ENCODE measurements at places on chromosomes 4 and X.

DNA sequence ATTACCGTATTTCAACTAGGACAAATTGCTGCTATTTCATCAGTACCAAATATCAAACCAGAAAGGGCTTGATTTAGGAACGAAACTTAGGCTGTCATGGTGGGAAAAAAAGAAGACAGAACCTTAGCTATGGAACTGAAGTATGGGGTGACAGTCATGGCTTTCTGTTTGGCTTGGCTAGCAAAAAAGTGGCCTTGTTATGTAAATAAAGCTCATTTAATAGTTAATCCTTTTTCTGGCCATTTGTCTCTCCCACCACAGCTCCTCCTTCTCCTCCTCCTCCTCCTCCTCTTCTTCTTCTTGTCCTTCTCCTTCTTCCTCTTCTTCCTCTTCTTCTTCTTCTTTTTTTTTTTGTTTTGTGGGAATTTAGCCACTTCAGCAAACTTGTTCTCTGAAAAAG lies 434.7 kb upstream of the NDST4 start:
- no peak for DNase-seq

DNA sequence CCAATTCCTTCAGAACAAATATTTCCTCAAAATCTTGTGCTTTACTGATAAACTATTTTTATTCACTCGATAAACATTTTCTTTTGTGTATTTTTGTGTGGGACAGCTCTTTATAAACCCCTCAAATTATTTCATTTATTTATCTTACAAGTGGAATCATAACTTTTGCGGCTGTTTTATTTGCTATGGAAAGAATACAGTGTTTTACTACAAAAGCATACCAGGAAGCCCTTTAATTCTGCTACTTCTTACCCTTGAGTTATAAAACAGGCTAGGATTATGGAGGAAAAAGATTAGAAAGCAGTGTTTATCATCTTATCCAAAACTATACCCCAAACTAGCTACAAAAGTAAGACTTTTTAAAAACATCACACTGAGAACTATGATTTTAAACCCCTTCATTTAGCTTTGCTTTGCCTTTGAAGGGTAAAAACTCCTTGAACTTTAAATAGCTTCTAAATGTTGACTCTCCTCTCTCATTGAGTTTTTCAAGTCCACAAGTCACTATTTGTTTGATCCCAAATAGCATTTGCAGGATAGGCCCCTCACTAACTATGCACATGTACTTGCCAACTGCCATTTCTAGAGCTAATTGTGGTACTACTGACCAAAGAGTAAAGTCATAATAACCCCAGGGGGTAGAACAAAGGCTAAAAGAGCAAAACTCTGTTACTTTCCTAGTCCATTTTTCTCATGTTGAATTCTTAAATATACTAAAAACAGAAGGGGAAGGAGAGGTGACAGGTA lies 45.8 kb upstream of the SGMS2 start:
- no peak for DNase-seq

DNA sequence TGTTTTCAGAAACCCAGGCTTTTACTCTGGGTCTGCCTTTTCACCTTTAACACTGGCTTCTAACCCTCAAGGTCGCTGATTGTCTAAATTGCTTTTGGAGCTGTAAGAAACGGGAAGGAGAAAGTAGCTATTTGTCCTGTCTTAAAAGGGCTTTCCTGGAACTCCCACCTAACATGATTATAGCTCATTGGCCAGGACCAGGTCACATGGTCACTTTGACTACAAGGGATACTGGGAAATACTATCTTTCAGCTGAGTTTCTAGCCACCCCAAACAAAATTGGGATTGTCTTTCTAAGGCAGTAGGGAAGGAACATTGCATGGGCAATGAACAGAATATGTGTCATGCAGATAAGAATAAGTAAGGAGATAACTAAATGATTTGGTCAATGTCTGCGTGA lies 106.7 kb upstream of the ARHGAP24 start:
- no peak for DNase-seq

- no peak for DNase-seq
These were observed 42.6 kb downstream of the SHROOM4 start for GRCh38 chrX:50771382-50771781.

DNA sequence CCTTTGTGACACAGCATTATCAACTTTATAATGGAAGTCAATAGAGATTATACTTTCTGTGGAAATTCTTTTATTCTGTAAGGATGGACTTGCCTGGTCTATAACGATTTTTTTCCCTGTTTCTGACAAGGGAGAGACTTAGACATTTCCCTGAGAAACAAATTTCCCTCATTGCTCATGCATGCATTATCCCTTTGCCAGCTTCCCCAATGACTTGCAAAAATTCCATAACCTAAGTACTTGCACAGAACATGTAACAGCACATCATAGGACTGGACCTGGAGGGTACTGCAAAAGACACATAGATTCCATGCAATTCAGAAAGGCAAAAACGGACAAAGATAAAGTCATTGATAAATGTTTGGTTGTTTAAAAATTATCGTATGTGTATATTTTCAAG lies 166.7 kb downstream of the FHIP1A start:
- no peak for DNase-seq

GRCh38 chr4:102624505-102624904 lies 123.3 kb downstream of the NFKB1 start:
- no peak for DNase-seq

- no peak for DNase-seq
These were observed 760 bp downstream of the TRMT2B start for GRCh38 chrX:101051153-101051548.

- DNase-seq, result no peak
These were observed 97.7 kb downstream of the ARHGAP10 start for GRCh38 chr4:147829401-147830101.

- DNase-seq, result no peak
These were observed 426.7 kb downstream of the RPA4 start for GRCh38 chrX:97310373-97310772.

DNA sequence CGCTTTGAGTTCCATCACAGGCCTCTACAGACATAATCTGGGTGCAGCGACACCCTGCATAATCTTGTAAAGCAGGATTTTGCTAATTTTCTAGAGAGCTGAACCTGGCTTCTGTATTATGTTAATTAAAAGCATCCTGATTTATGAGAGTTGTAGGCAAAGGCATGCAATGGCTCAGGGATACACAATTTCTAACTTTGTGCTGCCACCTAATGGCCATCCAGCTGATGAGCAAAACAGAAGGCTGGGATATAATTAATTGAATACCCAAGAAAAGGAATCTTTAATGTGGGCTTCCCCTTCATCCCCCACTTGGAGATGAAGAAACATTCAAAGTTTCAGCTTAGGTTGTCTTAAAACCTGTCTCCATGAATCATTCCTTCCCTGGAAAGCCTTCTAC lies 78.1 kb downstream of the BMP15 start:
- DNase-seq, result no peak

DNA sequence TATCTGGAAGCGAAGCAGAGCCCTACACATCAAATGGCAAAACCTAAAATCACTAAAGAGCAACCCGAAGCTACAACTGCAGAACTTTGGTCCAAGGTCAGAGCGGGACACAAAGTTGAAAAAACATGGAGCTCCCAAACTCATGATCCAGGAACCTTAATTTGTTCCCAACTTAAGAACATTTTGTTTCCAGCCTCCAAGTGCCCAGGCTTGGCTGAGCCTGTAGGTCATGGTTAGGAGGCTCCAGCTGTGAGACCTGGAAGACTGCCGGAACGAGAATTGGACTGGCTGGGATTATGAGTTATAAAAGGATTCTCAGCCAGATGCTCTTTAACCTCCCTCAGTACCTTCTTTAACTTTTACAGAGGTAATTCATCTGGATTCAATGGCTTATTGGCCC lies 349.1 kb upstream of the DDX53 start:
- DNase-seq, result no peak

DNA sequence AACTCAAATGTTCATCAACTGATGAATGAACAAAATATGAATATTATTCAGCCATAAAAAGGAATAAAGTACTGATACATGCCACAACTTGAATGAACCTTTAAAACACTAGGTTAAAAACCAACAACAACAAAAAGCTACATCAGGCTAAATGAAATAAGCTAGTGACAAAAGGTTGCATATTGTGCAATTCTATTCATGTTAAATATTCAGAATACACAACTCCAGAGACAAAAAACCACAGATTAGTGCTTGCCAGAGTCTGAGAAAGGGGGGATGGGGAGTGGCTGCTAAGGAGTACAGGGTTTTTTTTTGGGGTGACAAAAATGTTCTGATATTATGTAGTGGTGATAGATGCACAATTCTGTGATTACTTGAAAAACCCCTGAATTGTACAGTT lies 58.5 kb downstream of the HAUS3 start:
- no peak for DNase-seq

DNA sequence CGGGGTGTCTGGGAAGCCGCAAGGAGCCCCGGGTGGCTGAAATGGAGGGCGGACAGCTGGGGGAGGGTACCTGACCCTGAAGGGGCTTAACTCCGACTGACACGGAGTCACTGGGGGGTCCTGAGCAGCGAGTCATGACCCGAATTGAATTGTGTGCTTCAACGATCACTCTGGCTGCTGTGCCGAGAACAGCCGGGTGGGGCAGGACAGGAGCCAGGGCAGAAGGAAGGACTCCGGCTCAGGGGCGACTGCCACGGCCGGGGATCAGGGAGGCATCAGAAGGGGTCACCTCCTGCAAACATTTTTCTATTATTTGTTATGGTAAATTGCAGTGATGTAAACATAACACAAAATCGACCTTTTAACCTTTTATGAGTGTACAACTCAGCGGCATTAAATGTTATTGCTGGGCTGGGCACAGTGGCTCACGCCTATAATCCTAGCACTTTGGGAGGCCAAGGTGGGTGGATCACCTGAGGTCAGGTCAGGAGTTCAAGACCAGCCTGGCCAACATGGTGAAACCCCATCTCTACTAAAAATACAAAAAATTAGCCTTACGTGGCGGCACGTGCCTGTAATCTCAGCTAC lies 21.6 kb downstream of the ZFYVE28 start:
- DNase-seq, result no peak

- no peak for DNase-seq
These were observed 51.4 kb downstream of the NDST3 start for GRCh38 chr4:118085700-118086099.

DNA sequence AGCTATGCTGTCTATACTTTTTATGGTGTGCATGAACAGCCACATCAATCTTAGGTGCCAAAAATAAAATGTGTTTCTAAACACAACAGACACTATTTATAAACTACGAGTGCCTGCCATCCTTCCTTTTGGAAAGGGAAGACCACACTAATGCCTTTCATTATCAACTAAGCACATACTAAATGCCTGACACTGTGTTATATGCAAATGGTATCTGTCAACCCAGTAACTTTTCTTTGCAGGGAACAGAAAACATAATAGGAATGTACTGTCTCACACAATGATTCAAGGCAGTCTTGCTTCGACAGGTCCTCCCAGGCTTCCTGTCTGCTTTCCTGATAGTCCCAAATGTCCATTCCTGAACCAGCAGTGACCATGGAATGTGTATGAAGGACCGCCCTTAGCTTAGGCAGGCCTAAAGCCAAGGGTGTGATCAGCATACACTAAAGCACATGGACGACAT lies 43.8 kb downstream of the ADGRA3 start:
- no peak for DNase-seq

DNA sequence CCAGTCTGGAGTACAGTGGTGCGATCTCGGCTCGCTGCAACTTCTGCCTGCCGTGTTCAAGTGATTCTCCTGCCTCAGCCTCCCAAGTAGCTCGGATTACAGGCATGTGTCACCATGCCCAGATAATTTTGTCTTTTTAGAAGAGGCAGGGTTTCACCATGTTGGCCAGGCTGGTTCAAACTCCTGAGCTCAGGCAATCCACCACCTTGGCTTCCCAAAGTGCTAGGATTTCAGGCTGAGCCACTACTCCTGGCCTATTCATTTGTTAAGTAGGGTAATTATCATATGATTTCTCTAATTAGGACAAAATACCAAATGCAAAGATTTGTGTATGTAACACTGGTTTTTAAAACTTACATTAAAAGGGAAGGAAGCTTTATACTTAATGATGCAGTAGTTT lies 137.8 kb downstream of the GPM6A start:
- no peak for DNase-seq

- no peak for DNase-seq
These were observed 956 bp downstream of the SORCS2 start for GRCh38 chr4:7193030-7193958.

DNA sequence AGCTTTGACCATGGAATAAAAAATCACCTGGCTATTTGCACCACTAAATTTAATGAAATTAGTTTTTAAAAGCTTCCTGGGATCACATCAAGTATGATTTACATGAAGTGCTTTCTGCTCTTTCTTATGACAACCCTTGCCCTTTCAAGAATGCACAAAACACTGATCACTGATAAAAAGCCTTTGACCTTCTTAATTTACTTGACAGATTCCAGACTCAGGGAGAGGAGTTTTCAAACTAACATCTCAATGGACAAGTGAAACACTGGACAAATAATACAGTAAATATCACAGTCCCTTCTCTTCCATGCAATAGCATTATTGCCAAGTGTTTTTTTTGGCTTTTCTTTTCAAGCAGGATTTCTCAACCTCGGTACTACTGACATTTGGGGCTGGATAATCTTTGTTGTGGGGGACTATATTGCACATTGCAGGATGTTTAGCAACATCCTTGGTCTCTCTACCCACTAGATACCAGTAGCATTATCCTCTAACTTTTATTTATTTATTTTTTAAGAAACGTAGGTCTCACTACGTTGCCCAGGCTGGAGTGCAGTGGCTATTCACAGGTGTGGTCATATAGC lies 86.3 kb downstream of the ZNF827 start:
- DNase-seq, result no peak

DNA sequence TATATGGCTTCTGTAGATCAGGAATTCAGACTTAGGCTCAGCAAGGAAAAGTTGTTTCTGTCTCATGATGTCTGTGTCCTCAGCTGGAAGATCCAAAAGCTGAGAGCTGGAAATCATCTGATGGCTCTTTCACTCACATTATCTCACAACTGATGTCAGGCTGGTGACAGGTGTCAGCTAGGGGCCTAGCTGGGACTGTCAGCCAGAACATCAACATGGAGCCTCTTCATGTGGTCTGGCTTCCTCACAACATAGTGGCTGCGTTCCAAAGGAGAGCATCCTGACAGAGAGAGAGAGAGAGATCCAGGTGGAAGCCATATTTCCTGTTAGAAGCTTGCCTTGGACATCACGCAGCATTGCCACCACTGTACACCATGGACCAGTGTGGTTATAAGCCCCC lies 10.6 kb upstream of the INTS6L start:
- DNase-seq, result no peak

DNA sequence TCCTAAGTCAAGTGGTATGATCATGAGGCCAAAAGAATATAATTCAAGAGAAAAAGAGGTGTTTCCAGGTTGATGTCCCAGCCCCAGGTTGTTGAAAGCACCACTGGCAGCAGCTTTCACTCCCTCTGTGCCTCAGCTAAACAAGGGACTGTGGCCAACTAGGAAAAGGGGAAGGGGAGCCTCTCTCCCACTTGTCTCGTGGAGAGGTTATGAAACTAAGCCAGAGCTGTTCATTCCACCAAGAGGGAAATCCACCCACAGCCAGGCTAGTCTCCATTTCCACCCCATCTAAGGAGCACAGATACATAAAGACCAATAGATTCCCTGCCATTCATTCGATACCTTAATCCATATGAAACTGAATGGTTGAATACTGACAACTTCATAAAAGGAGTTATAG lies 8.1 kb downstream of the ANXA5 start:
- no peak for DNase-seq
